ENCODE measurements at places on chromosomes 3 and 15.

- DNase-seq: no peak
Measured at GRCh38 chr3:13501056-13501455, 20.9 kb downstream of the HDAC11 start.

DNA sequence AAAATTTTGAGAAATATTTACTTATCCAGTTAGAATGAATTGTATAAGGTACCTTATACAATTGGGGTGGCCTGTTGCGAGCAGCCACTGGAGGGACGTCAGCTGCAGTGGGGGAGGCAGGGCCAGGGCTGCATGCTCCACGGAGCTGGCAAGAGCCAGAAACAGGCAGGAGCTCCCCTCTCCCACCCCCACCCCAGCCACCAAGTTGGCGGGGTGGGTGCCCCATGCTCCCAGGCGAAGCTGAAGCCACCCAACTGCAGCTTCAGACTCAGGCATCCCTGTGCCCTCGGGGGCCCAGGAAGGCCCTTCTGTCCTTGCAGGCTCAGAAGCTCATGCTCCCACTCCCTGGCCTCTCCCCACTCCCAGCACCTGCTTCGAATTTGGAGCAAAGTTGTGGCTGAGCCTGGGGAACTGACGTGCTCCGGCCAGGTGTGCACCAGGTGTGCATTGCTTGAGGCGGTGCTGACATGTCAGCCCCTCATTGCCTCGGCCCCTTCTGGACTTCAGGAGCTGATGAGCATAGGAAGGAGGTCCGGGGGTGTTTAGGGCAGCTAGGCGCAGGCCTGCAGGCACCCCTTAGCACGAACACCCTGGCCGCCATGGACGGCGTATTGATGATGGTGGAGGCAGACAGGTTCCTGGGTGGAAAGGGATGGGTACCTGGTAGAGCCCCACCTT is 743.8 kb upstream of the GBE1 start:
- no peak for DNase-seq

GRCh38 chr3:137762674-137763593 is 1.2 kb upstream of the SOX14 start:
- DNase-seq: no peak

GRCh38 chr3:118641608-118642007 is 393.0 kb downstream of the IGSF11 start:
- peak; percentile 45 for DNase-seq

DNA sequence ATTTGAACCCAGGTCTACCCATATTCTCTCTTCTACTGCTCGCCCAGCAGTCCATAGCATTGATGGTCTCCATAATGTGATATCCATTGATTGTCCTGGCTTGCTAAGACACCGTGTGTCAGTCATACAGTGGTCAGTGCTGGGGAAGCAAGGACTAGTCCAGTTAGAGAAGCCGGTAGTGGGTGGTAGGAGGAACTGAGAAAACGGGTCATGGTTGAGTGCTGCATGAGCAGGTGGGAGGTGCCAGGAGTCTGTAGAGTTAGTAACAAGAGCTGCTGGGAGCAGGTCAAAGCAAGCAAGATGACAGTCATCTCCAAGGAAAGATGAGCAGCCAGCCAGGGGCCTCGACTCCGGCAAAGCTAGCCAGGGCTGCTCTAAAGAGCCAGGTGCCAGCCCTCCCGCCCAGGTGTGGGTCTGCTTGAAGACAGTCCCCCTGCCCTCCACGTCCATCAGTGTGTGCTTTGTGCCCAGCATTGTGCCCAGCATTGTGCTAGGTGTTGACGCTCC is 29.5 kb upstream of the USP3 start:
- peak; percentile 71 for DNase-seq

GRCh38 chr15:51801391-51801835 is 28.0 kb upstream of the TMOD3 start:
- no peak for DNase-seq

All from NCI-H1092 treated with DMSO at 0.1 percent for 48 hours (cell line).